ENCODE measurements at places on chromosomes 7 and 10.

- DNase-seq: no peak
These were observed 134.7 kb downstream of the NRP1 start for GRCh38 chr10:33199731-33200232.

- no peak for DNase-seq
These were observed 564.3 kb downstream of the LRMDA start for GRCh38 chr10:75995720-75996119.

- no peak for DNase-seq
These were observed 304.4 kb upstream of the NRP1 start for GRCh38 chr10:33638891-33639290.

- no peak for DNase-seq
These were observed 138.2 kb downstream of the C10orf105 start for GRCh38 chr10:71581376-71581775.

DNA sequence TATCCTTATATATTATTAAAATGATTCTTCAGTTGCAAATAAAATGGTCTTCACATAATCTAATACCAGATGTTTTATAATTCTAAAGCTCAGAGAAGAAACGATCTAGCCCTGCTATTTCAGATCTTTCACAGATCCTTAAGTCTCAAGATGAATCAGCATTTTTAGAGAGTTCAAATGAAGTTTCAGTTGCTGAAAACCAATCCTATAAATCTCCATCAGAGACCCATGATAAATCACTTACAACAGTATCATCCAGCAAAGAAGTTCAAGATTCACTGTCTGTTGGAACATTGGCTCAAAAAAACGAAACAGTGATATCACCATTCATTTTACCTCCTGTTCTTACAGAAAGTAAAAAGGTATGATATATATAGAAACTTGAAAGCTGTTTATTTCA, 137.0 kb downstream of the CCDC7 start:
- DNase-seq: no peak

DNA sequence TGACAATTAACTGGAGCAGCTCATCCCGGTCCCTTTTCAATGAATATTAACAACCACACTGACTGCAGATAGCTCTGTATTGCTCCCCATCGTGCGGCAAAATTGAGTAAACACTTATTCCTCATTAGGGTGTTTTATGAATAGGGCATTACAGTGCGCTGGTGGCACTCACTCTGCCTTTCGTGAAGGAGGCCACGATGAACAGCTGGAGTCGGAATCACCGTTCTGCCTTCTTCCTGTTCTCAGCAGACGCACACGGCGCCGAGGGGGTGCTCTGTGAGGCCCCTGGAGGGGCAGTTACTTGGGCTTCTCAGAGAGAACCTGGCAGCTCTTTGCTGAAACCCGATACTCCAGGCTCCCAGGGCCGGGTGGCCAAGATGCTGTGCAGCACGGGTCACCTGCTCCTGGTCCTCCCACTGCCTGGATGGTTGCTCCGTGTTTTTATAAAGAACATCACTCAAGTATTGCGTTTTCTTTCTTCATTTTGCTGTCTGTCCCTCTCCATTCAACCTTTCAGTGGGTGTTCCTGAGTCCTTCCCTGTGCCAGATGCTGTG, 241.9 kb downstream of the GLRX3 start:
- no peak for DNase-seq

GRCh38 chr7:111736552-111736874, 174.2 kb upstream of the IMMP2L start:
- no peak for DNase-seq

DNA sequence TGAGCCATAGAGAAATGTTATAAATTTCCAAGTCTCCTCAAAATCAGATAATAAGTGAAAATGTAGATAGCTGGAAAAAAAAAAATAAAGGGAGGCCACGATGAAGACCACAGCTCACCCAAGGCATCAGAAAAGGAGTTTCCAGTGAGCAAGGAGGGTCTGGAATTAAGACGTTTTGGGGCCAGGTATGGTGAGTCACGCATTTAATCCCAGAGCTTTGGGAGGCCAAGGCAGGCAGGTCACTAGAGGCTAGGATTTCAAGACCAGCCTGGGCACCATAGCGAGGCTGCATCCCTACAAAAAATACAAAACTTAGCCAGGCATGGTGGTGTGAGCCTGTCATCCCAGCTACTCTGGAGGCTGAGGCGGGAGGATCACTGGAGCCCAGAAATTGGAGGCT, 65.5 kb downstream of the ASB13 start:
- no peak for DNase-seq

- DNase-seq: no peak
These were observed 24.7 kb upstream of the ADCYAP1R1 start for GRCh38 chr7:31027161-31027965.

GRCh38 chr7:157097569-157097968, 41.2 kb upstream of the UBE3C start:
- DNase-seq: no peak

- no peak for DNase-seq
These were observed 6.6 kb downstream of the LEP start for GRCh38 chr7:128247640-128248194.

DNA sequence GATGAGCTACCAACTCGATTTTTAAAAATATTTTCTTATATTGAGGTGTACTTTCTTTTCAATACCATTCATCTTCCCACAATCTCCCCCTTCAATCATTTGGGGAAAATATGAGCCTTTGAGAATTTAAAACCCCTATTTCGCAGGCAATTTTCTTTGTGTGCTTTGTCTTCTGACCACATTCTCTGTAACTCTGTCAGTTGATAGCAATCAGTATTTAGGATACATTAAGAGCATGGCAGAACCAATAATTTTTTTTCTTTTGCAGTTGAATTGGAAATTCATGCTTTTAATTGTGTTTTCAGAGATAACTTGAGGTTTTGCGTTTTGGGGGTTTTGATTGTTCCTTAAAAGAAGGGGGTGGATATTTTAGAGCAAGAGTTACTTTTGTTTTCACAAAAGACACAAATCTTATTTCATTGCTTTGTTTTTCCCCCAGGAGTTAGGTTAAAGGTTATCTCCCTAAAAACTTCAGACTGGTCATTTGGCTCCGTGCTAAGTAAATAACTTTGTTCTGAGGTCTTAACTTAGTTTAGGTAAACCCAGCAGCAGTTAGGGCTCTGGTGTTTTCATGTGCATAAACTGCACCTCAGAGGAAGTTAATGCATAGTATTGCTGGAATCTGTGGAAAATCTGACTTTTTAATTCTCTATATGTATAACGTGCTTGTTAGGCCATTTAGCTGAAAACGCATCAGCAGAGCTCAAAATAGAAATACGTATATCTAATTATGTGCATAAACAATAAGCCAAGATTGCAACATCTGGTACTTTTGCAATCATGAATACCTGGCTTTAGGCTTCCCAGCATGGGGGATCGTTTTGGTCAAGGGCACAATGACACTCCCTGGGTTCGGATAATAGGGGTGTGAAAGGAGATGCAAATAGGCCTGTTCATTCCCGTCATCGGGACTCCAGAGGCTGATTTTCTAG, 676.4 kb upstream of the ANKRD30A start:
- DNase-seq: no peak

DNA sequence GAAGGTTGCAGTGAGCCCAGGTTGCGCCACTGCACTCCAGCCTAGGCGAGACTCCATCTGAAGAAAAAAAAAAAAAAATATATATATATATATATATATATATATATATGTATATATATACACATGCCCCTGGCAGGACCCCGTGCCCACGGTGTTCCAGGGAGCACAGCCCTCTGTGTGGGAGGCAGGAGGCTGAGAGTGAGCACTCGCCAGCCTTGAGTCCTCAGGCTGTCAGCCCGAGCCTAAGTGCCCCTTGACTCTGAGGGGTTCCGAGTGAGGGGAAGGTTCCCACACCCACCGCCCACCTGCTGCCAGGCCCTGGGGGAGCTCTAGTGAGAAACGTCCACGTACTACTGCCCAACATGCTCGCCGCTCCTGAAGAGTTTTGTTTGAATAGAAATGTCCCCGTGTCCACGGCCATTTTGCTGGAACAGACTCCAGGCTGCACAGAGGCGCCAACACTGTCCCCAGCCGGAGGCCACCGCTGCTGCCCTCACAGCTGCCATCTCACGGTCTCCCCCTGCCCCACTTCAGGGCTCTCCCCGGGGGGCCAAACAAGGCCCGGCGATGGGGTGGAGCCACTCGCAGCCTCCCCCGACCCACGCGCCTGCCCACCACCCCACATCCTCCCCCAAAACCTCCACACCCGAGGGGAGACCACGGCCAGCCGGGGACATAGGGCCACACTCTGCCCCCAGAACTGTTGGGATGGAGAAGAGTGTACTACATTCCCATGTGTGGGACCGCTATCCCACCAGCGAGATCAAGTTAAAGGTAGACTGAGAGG, 62.8 kb upstream of the EBF3 start:
- DNase-seq: no peak

GRCh38 chr10:114167985-114168384, 6.0 kb downstream of the CCDC186 start:
- DNase-seq: no peak

GRCh38 chr10:13213163-13213562, 21.0 kb downstream of the UCMA start:
- no peak for DNase-seq
